Fibroblast of skin of scalp (primary cell): ENCODE measurements at places on chromosomes 6 and 20.

DNA sequence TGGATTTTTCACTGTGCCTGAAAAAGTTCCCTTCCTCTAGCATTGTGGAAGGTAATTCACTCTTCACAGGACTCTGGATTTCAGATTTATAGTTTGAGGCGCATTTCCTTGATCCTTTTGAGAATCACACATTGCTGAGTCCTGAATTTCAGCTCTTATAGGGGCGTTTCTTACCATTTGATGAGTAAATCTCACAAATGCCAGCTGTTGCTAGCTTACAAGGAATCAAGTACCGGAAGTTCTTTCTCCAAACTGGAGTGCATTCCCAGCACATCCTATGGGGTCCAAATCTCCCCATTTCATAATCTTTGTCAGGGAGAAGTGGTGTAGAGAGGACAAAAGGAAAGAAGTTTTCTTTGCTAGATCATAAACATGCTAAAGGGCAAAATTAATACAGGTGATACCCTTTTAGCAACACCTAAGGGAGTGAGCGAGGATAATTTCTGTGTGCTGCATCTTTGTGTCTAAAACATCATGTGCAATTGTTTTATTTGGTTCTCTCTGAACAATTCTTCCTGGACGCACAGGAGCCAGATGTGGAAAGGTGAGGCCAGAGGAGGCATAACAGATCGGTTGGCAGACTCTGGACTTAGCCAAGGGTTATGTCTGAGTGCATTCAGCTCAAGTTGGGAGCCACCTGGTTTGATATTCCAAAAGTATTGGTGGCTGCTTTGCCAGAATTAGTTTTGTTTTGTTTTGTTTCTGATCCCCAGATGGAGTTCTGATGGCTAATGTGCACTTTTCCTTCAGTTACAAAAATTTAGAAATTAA is 37.4 kb upstream of the EYA2 start:
- no peak for DNase-seq

- DNase-seq, result no peak
Measured at GRCh38 chr6:12170351-12171092, 119.6 kb upstream of the EDN1 start.

- no peak for DNase-seq
Measured at GRCh38 chr20:1473246-1474220, 6.9 kb upstream of the NSFL1C start.

GRCh38 chr6:47073125-47074110 is 31.3 kb upstream of the ADGRF1 start:
- no peak for DNase-seq

DNA sequence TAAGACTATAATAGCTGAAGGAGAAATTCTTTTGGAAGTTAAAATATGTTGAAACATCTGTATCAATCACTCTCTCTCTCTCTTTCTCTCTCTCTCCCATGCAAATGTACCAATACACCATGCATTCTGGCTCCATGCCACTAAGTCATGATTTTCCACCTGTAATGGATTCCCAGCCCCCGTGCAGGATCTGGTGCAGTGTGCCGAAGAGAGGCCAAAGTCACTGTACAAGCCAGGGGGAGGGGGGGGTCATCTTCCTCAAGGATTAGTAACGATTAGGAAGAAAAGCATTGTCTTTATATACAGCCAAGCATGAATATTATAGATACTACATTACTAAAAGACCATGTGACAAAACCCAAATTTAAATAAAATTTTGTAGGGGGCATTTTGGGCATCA is 725.1 kb downstream of the KIF16B start:
- DNase-seq, result no peak

DNA sequence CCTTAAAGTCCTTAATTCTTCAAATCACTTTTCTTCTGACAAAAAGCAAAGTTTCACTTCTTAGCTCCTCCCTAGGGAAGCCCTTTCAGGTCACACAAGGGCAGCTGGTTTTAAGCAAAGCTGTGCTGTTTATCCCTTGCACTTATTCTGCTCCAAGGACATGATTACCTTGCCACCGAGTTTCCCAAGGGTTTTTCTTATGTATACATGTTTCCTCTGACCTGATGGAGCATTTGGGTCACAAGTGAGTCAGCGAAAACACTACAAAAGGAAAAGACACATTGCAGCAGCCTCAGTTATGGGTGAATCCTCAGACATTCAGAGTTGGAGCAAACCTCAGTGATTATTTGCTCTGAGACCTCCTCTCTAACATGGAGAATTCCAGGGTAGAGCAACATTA is 26.6 kb upstream of the ILRUN start:
- DNase-seq, result peak; percentile 11

- DNase-seq, result no peak
Measured at GRCh38 chr6:151804585-151805285, 2.7 kb upstream of the ESR1 start.

GRCh38 chr20:32521780-32522525 is 63.2 kb downstream of the NOL4L start:
- DNase-seq, result peak; percentile 58

DNA sequence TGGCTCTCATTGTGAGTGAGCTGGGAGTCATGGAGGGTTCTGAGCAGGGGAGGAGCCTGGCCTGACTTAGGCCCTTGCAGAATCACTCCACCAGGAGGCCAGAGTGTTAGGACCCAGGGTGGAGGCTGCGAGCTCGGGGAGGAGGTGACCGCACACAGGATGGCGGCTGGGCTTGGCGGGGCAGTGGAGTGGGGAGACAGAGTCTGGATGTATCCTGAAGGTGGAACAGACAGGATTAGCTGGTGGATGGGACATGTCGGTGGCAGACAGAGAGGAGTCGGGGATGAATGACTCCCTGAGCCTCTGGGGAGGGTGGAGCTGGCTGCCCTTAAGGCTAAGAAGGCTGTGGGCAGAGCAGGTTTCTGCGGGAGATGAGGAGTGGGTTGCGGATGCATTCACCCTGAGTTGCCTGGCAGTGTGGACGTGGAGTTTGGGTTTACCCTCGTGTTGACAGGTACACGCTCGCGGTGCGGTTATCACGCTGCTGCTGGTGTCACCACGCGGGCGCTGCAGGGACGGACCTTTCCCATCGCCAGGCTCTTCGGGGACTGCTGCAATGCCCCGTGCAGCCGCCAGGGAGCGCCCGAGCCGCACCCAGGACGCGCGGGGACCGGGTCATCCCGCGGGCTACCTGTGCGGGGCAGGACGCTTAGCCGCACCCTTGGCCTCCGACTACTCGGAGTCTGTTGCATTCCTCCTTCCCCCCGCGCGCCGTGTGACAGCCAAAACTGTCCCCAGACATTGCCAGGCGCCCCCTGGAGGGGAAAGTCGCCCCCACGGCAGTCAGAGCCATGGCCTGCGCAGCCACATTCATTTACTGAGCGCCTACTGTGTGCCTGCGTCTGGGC is 43.0 kb upstream of the PTGIS start:
- peak; percentile 41 for DNase-seq

- DNase-seq, result no peak
Measured at GRCh38 chr20:7346562-7346961, 579.1 kb downstream of the BMP2 start.

- DNase-seq, result no peak
Measured at GRCh38 chr6:125886914-125887313, 69.7 kb upstream of the HINT3 start.

- no peak for DNase-seq
Measured at GRCh38 chr6:137136065-137136464, 37.4 kb downstream of the IL22RA2 start.

DNA sequence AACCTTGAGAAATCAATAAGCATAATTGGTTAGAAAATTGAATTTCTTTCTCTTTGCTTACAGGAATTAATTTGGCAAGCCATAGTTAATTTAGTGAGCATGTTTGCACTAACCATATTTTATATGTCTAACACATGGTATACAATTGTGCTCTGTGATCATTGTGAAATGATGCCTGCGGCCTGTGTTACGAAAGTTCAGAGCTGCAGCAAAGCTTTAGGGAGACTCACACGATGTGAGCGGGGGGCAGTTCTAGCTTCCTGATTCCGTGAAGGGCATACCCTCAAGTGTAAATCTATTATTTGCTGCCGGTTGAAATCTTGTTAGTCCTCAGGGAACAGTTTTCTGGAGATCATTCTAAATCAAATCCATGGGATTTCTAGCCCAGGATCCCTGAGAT is 25.5 kb upstream of the ADTRP start:
- DNase-seq, result peak; percentile 43
